Activated CD4-positive, alpha-beta memory T cell treated with anti-CD3 and anti-CD28 coated beads for 36 hours (primary cell): ENCODE measurements at places on chromosomes 16 and 17. TPM values are rescaled to one million over a fixed set of nuclear protein-coding genes. Genes with fewer than 3 reads are reported as not detected.

DNAH17 gene
- total RNA-seq: 0.29 TPM

VAT1L gene
- total RNA-seq: not detected

CD300C gene
- total RNA-seq: 0.14 TPM

TMEM114 gene
- not detected for total RNA-seq

FNDC8 gene
- not detected for total RNA-seq

SDR42E2 gene
- total RNA-seq: 0.10 TPM

HOXB3 gene
- total RNA-seq: 2.6 TPM

USP43 gene
- total RNA-seq: 0.50 TPM

DNA sequence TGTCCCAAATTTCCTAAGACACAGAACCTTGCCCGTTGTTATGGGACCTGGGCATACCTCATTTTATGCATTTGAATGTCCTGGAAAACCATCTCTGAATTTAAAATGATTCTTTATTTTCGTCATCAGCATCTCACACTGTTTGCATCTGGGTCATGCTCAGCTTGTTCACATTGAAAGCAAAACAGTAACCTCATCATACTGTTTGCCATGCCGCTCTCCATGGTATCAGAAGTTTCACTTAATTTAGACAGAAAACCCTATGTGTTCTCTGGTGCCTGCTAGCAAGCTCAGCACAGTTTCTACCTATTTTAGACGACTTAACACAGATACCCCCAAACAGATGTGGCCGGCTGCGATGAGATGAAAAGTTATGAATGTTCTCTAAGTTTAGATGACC, 292.1 kb downstream of the SNX29 start:
- no peaks in the 10 kb centered on the region for H3K4me1 ChIP-seq
- H3K27me3 ChIP-seq: no peaks in the 10 kb centered on the region
- H3K36me3 ChIP-seq: no peaks in the 10 kb centered on the region
- no peak overlapping the region for H3K27ac ChIP-seq
- H3K4me3 ChIP-seq: no peak overlapping the region

DNA sequence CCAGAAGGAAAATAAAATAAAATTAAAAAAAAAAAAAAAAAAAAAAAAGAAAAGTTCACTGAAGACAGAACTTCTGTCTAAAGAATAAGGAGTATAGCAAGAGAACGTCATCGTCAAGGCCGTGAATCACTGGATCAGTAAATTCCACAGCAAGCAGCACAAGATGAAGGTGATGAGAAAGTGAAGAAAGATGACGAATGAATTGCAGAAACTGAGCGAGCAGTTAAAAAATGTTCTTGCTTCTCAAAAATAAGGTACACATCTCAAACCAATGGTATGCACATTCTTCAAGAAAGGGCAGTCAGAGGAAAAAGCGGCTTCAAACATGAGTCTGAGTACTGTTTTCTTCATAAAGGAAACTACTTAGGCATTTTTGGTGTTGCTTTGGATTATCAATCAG, 104.7 kb downstream of the SMG6 start:
- no peak for DNase-seq
- no peaks in the 10 kb centered on the region for H3K27me3 ChIP-seq
- no peak overlapping the region for H3K27ac ChIP-seq
- peaks cover 45% of the 10 kb centered on the region for H3K4me1 ChIP-seq

DNA sequence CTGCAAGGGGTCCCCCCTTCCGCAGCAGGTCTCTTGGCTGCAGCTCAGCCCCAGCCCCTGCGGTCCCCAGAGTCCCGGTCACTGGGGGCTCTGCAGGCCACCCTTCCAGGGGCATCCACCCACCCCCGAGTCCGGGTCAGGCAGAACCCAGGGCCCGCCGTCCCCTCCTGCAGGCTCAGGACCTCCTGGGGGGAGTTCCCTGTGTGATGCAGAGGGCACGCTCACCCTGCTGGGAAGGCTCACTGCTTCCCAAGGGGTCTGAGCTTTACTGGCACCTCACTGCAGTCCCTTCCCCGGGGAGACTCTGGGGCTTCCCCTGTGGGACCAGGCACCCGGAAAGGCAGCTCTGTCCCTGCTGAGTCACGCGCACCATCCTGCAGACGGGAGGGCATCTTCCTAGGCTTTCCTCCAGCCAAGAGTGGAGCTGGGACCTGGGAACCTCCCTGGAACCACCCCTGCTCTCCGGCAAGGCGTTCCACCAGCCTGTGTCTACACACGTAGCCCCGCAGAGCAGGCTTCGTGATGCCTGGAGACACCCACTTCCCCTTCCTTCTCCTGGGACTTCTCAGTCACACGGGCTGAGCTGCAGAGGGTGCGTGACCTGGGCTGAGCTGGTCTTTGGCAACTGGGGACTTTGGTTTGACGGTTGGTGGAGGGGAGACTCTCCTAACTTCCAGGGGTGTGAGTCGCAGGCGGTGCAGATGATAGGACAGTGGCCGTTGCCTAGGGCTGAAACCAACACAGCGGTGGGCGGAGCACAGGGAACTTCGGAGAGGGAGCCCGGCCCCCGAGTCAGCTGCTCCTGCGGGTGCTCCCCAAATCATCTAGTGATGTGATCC, 23.4 kb downstream of the SLC25A10 start:
- H3K36me3 ChIP-seq: no peaks in the 10 kb centered on the region
- H3K4me3 ChIP-seq: no peak overlapping the region
- no peak overlapping the region for H3K27ac ChIP-seq
- DNase-seq: peak; percentile 27

DNA sequence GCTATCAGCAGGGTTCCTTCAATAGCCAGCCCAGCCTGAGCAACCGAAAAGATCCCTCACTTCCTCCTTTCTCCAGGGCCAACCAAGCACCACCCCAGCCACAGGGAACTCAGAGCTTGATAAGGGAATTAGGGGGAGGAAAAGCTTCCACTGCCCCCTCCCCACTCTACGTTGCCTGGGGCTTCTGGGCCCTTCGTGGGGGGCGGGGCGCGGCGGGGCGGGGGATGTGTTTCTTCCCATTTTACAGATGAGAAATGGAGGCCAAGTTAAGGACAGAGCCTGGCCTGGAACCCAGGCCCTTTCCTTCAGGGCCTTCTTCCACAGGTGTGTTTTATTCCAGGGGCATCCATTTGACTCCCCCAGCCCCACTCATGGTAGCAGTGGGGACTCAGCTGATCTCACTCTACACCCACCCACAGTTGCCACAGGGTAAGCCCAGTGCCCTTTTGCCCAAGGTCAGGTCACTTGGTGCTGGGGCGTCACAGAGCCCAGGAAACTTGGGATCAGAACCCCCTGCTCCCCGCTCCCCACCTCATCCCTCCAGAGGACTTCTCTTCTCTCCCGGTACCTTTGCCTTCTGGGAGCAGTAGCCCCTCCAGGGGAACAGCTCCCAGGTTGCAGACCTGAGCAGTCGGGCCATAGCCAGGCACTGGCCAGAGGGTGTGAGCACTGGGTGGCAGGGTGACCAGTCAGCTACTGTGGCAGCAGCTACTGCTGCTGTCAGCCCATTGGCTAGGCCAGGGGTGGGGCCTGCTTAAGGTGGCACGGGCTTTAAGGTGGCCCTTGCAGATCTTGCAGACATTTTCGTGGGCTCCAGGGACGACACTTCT, at the start of gene LDHD:
LDHD (minus strand) TSS at position 700 of the 830 bp plus-strand sequence; CDS start at position 640, 60 bp downstream.
- H3K36me3 ChIP-seq: no peaks in the 10 kb centered on the region
- peaks cover 12% of the 10 kb centered on the region for H3K4me1 ChIP-seq
- H3K27me3 ChIP-seq: peaks cover 7% of the 10 kb centered on the region
- no peak within 1 kb of the TSS for H3K27ac ChIP-seq
- DNase-seq: peak; percentile 37
- H3K4me3 ChIP-seq: peak within 1 kb of the TSS; percentile 50

DNA sequence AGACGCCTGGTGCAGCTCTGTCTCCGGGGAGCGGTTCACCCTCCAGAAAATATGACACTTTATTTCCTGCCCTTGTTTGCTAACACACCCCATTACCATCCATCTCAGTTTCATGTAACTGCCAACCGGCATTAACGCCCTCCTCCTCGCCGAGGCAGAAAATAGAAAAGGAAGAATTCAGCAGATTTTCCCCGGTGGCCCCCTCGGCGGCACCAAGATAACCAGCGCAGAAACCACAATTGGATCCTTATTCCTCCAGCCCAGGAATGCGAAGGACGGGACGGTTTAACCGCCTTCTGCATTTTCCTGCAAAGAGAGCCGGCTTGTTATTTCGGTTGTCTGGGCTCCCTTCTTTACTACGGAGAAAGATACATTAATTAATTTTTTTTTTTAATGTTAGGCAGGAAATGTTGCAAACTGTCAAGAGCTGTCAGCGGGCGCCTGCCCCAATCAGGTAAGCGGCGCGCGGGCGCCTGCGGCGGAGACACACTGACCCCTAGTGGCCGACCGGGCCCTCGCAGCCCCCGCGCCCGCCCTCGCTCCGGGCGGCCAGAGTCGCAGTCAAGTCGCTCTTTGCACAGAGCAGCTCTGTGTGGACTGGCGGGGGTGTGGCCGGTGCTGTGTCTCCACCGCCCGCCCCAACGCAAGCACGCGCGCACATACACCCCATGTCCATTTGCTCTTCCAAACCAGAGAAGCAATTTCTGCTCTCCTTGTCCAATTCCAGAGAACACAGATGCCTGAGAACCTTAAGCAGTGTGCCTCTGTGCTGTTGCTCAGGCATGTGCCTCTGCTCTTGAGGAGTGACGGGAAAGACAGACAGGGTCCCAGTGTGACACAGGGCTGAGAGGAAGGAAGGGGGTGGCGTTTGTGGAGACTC, 53.6 kb downstream of the C17orf67 start:
- H3K4me3 ChIP-seq: peak overlapping the region; percentile 79
- H3K27ac ChIP-seq: peak overlapping the region; percentile 74
- peak; percentile 91 for DNase-seq
- peaks cover 23% of the 10 kb centered on the region for H3K4me1 ChIP-seq
- no peaks in the 10 kb centered on the region for H3K36me3 ChIP-seq
- H3K27me3 ChIP-seq: peaks cover 2% of the 10 kb centered on the region

- H3K27ac ChIP-seq: no peak overlapping the region
- no peak overlapping the region for H3K4me3 ChIP-seq
- no peaks in the 10 kb centered on the region for H3K27me3 ChIP-seq
- peaks cover 9% of the 10 kb centered on the region for H3K36me3 ChIP-seq
Observed at GRCh38 chr16:81693041-81693743, 85.9 kb upstream of the PLCG2 start.

GRCh38 chr16:80792031-80792430, 12.4 kb downstream of the CDYL2 start:
- H3K27ac ChIP-seq: no peak overlapping the region
- peaks cover 14% of the 10 kb centered on the region for H3K4me1 ChIP-seq
- H3K36me3 ChIP-seq: peaks cover 9% of the 10 kb centered on the region
- H3K27me3 ChIP-seq: no peaks in the 10 kb centered on the region
- H3K4me3 ChIP-seq: no peak overlapping the region

DNA sequence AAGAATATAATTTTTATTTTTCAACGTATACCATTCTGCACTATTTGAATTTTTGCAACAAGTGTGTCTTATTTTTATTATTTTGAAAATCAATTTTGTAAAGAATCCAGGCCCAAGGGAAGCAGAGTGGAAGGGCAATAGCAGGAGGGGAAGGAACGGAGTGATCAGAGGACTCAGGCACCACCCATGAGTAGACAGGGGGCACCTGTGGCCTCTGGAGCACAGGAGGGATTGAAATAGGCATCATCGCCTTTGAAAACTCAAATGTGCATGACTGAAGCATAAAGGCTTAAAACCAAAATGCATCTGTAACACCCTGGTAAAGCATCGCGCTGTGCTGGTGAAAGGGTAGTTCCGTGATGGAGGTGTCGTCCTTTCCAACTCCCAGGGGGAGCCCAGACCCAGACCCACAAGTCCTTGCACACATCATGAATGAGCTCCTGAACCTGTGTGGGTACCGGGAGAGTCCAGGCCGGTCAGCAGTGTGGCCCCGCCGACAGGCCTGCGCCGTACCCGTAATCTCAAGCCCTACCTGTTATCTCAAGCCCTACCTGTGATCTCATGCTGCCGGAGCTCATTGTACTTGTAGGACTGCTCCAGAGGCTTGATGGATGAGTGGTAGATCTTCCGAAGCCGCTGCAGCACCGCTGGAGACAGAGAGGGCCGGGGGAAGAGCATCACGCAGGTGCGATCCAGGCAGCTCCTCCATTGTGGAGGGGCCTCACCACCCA, 39.1 kb downstream of the SRL start:
- H3K4me1 ChIP-seq: peaks cover 21% of the 10 kb centered on the region
- H3K27me3 ChIP-seq: peaks cover 3% of the 10 kb centered on the region
- H3K27ac ChIP-seq: no peak overlapping the region
- no peaks in the 10 kb centered on the region for H3K36me3 ChIP-seq

- no peaks in the 10 kb centered on the region for H3K27me3 ChIP-seq
- peak; percentile 52 for DNase-seq
- H3K27ac ChIP-seq: peak overlapping the region; percentile 88
- peaks cover 17% of the 10 kb centered on the region for H3K36me3 ChIP-seq
Observed at GRCh38 chr17:4696437-4696805, 7.5 kb downstream of the PELP1 start.

- DNase-seq: no peak
- H3K27me3 ChIP-seq: no peaks in the 10 kb centered on the region
Observed at GRCh38 chr16:88531931-88532433, 38.2 kb upstream of the ZC3H18 start.

DNA sequence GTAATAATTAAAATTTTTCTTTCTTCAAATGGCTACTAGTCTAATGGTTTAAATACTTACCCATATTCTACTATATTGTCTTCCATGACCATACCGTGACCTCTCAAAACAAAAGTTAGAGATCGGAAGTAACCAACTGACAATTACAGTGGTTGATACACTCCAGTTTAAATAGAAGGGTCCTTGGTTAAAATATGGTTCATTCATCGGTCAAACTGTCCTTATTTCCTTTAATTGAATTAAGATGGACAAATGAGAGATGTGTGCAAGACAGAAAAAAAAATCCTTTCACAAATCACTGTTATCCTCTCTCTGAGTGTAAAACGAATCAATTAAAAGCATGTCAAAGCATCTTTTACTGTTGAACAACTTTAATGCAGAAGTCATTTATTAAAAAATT, 214.3 kb upstream of the TBX2 start:
- no peak overlapping the region for H3K27ac ChIP-seq
- no peaks in the 10 kb centered on the region for H3K27me3 ChIP-seq
- no peaks in the 10 kb centered on the region for H3K4me1 ChIP-seq
- H3K4me3 ChIP-seq: no peak overlapping the region

DNA sequence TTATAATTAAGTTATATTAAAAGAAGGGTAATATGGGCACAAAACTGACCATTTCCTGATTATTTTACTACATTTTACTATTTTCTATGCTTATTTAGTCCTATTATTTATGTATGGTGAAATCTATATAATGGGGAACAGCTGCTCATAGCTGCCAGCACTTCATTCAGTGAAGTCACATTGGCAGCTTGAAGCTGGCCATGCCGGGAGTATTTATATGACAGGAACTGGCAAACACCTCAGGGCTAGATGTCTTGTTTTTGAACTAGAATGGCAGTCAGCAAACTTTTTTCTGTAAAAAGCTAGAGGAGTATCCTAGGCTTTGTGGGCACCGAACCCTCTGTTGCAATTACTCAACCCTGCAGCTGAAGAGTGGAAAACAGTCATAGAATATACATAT, 104.1 kb downstream of the CDH13 start:
- no peak overlapping the region for H3K4me3 ChIP-seq
- H3K27ac ChIP-seq: no peak overlapping the region
- no peaks in the 10 kb centered on the region for H3K36me3 ChIP-seq

GRCh38 chr16:9092282-9092977, 986 bp downstream of the HAPSTR1 start:
- peaks cover 36% of the 10 kb centered on the region for H3K4me1 ChIP-seq
- H3K27ac ChIP-seq: peak overlapping the region; percentile 90
- H3K4me3 ChIP-seq: peak overlapping the region; percentile 94
- no peaks in the 10 kb centered on the region for H3K27me3 ChIP-seq
- DNase-seq: peak; percentile 62
- H3K36me3 ChIP-seq: peaks cover 36% of the 10 kb centered on the region
